CD4-positive, alpha-beta memory T cell (primary cell): ENCODE measurements at places on chromosomes 12 and 14. TPM values are rescaled to one million over a fixed set of nuclear protein-coding genes. Genes with fewer than 3 reads are reported as not detected.

DNA sequence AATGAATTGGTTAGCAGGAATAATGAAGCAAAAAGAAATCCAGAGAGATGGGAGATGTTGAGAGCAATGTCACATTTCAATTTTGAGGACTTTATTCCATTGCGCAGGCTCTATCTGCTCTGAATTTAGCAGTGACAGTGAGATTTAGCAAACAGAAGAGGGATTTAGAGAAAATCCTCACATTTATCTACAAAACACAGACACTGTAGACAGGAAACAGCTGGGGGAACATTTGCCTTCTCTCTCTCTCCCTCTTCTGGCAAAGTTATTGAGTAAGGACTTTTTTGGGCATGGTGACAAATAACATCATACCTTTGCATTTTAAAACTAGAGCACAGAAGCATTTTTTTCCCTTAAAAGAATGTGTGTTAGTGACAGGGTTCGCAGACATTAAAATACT lies at the start of gene IGF1:
TSS of gene IGF1 (minus strand) at position 158 of the 400 bp plus-strand sequence. CDS start 182 bp downstream, outside the sequence.
- DNase-seq, result no peak

CCDC91 gene
- 83.9 TPM for total RNA-seq

OTX2 gene
- total RNA-seq, result not detected

DNA sequence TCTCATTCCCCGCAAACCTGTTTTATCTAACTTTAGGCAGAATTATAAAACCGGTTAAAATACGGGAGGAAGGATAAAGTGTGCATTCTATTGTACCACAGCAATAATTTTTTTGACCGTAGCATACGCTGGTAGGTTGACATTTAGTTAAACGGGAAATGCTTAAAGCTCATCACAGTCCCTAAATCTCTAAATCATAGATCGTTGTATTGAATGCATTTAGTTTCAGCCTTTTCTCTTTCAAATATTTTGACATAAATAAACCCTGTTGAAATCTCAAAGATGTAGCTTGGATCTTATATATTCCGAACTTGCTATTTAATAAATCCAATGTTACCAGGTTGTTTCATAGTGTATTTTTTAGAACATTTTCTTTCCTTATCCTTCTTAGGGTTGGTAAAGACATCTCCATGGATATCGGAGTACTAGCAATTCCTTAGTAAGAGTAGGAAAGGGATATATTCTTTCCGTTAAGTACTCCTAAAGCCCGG lies 798 bp downstream of the CLEC2B start:
- DNase-seq, result no peak

- no peak for DNase-seq
Observed at GRCh38 chr12:111193496-111193895, 175.4 kb downstream of the PHETA1 start.

DNA sequence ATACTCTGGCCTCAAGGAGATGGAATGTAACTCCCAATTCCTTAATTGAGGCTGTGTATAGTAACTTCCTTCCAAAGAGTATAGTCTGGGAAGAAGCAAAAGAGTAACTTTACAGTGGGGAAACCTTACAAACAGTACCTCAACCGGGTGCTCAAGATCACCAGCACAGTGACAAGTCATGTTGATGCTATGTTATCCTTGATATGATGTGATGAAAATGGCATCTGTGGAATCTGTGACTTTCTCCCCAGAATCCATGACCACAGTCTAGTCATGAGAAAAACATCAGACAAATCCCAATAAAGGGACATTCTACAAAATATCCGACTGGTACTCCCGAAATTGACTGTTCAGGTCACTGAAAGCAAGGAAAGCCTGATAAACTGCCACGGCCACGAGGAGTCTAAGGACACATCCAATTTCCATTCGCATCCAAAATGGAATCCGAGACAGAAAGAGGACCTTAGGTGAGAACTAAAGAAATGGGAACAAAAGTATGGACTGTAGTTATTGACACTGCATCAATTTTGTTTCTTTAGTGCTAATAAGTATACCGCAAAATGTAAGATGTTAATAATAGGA lies 97.3 kb upstream of the FRMD6 start:
- DNase-seq, result no peak

SERPINA12 gene
- not detected for total RNA-seq
